ENCODE measurements at places on chromosomes 2 and 18.

DNA sequence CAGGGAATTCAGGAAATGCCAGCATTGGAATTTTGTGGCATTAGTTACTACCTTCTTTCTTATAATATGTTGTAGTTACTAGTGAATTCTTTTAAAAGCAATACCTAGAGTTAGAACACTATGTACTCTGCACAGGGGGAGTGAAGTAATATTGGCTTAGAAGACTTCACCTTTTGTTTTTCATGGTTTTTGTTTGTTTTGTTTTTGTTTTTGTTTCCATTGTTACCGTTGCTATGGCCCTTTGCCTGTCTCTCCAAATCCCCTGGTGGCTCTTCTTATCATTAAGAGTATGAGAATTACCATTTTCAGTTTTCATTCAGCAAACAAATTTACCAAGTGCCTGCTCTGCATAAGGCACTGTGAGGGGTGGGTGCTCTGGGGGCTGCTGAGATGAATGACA lies 160.1 kb downstream of the HAUS1 start:
- DNase-seq = no peak

GRCh38 chr2:64750001-64750816 lies 96.5 kb upstream of the SERTAD2 start:
- peak; percentile 48 for DNase-seq

- no peak for DNase-seq
Measured at GRCh38 chr2:143616452-143616851, 487.2 kb downstream of the ARHGAP15 start.

GRCh38 chr2:73685764-73686438 lies 43.7 kb upstream of the NAT8 start:
- no peak for DNase-seq

GRCh38 chr2:173989160-173989883 lies 24.1 kb upstream of the SP3 start:
- DNase-seq = no peak
